Esophagus squamous epithelium (tissue), 5 donors: ENCODE measurements at places on chromosomes 3 and 15.

GRCh38 chr3:12875857-12876836 is 34.8 kb upstream of the RPL32 start:
- no peak overlapping the region for H3K27ac ChIP-seq
- no peak overlapping the region for H3K4me3 ChIP-seq
- DNase-seq = no peak
- no peaks in the 10 kb centered on the region for H3K36me3 ChIP-seq
- peaks cover 12% of the 10 kb centered on the region for H3K4me1 ChIP-seq

DNA sequence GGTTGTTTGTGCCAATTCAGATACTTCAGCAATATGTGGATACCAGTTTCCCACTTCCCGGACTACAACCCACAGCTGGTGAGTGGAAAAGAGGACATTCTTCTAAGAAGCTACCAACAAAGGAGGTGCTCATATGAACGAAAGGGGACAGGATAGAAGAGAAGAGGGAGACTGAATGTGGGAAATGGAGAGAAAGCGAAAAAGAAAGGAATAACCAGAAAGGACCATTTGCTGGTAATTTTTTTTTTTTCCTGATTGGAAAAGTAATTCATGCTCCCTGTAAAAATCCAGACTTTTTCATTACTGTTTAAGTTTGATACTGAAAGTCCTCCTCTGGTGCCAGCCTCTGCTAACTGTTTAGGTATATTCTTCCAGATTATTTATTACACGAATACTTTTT is 1.5 kb upstream of the CHAC1 start:
- no peak overlapping the region for H3K27ac ChIP-seq
- H3K36me3 ChIP-seq = no peaks in the 10 kb centered on the region
- no peaks in the 10 kb centered on the region for H3K27me3 ChIP-seq

- peaks cover 4% of the 10 kb centered on the region for H3K4me1 ChIP-seq
- no peak overlapping the region for H3K4me3 ChIP-seq
- no peaks in the 10 kb centered on the region for H3K36me3 ChIP-seq
- H3K27ac ChIP-seq = no peak overlapping the region
Measured at GRCh38 chr3:143784446-143784845, 63.8 kb downstream of the SLC9A9 start.

- H3K27ac ChIP-seq = no peak overlapping the region
- H3K36me3 ChIP-seq = no peaks in the 10 kb centered on the region
- no peak overlapping the region for H3K4me3 ChIP-seq
- DNase-seq = no peak
- peaks cover 36% of the 10 kb centered on the region for H3K27me3 ChIP-seq
Measured at GRCh38 chr15:52745326-52746161, 44.6 kb downstream of the ONECUT1 start.
